ENCODE measurements at places on chromosomes 7 and 10.

DNA sequence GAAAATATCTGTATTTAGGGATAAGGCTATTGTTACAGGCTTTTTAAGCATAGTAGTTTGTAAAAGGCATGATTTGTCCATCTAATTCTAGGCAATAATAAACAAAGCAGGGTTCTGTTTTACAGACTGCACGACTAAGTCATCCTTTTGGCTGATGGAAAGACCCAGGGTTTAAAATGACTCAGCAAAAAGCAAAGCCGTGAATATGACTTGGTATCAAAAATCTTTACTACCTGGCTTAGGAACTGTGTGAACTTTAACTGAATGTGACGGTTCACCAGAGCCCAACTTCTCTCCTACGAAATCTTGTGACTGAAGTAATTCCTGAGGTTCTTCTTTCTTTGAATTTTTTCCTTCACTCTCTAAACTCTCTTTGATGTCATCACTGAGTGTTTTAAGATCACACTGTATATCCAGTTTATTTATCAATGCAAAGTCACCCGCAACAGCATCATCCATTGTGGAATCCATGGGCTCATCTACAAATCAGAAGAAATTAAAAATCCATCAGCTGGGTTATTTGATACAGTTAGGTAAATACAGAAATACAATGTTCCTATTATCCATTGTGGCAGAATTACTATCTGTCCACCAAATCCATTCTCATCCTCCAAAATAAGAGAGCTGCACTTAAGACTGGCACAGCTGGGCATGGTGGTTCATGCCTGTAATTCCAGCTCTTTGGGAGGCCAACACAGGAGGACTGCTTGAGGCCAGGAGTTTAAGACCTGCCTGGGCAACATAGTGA lies 17.0 kb downstream of the ATE1 start:
- no peak for DNase-seq

- DNase-seq = no peak
Measured at GRCh38 chr10:26491934-26492333, 53.8 kb downstream of the APBB1IP start.

GRCh38 chr10:132847856-132848255 lies 61.9 kb upstream of the NKX6-2 start:
- no peak for DNase-seq

GRCh38 chr7:96224685-96225084 lies 97.2 kb downstream of the SLC25A13 start:
- DNase-seq = no peak

GRCh38 chr10:119159332-119159731 lies 6.2 kb downstream of the SFXN4 start:
- DNase-seq = no peak

GRCh38 chr7:24966802-24967201 lies 13.2 kb downstream of the OSBPL3 start:
- no peak for DNase-seq

- DNase-seq = no peak
Measured at GRCh38 chr7:80781561-80781979, 137.3 kb downstream of the SEMA3C start.

GRCh38 chr7:96401200-96401599 lies 79.3 kb upstream of the SLC25A13 start:
- no peak for DNase-seq

DNA sequence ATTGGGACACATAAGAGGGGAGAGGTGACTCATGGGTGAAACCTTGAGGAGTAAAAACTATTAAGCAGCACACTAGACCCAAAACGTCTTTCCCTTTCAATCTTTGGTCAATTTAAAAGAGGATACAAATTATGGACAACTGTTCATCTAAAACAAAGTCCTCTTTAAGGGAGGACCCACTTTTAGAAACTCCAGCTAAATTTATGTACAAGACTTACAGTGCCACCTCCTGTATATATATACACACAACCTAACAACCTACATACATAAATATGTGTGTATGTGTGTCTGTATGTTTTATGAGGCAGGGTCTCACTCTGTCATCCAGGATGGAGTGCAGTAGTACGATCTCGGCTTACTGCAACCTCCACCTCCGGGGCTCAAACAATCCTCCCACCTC lies 18.1 kb upstream of the ZC3HAV1 start:
- DNase-seq = no peak

DNA sequence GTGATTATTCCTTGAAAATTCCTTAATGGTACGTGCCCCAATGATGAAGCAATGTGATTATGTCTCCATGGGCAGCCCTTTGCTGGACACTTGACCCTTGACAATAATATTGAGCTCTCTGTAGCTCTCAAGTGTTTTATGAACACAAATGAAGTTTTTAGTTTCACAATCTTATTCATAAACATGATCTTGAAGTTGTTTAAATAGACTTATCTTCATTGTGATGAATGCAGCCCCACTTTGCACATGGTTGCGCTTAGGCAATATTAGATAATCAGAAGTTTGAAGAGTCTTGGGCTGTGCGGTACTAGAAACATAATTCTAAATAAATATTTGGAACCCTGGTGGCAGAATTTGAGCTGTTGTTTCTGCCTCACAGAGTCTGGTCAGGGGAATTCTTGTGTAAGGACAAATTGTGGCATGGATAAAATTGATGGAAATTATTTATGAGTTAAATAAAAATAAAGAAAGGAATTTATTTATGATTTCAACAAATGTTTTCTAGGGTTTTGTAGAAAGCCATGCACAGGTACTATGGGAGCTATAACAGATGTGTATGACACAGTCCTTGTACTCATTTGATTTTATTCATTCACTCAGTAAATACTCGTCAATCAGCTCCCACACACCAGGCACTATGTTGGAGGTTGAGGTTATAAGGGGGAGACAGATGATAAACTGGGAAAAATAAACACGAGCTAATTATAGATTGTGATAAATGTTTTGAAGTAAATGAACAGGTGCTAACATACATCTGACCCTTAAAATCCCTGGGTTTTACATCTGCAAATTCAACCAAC lies 217.9 kb downstream of the GALNT17 start:
- DNase-seq = no peak

- no peak for DNase-seq
Measured at GRCh38 chr10:90193240-90193985, 492.0 kb downstream of the KIF20B start.

- no peak for DNase-seq
Measured at GRCh38 chr7:94877731-94878670, 29.4 kb upstream of the PPP1R9A start.

- no peak for DNase-seq
Measured at GRCh38 chr7:31418928-31419327, 78.4 kb upstream of the NEUROD6 start.

DNA sequence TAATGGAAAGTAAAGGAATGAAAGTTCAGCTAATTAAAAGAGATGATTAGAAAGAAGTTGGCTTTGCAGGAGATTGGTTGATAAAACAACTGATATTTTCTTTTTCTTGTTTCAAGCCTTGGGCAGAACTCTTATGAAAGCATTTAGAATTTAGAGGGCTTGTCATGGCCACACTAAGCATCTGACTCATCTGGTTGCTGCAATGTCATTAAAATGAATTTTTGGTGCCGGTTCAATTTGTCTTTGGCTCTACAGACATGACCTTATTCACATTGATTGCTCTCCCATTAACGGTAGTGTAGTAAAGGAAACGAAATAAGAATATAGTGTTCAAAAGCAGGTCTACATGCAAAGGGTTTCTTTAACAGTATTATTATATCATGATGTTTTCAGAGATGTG lies 1012.4 kb upstream of the C7orf33 start:
- no peak for DNase-seq

DNA sequence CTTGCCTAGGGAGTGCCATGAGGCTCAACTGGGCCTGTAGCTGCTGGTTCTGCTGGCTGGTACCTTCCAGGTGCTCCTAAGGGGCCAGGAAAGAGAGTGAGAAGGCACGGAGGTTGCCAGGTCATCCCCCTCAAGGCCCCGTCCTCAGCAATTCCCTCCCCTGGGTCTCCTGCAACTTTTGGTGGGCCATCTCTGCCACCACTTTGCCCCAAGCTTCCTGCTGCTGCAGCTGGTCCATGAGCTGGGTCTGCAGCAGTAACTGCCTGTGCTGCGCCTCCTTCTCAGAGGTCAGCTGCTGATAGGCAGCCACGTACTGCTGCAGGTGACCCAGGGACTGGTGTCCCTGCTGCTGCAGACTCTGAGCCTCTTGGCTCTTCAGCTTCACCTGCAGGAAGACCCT lies 17.3 kb upstream of the MTPAP start:
- no peak for DNase-seq

- DNase-seq = no peak
Measured at GRCh38 chr10:86553213-86553612, 31.6 kb upstream of the WAPL start.

- DNase-seq = no peak
Measured at GRCh38 chr7:112067200-112067599, 139.0 kb downstream of the DOCK4 start.

- no peak for DNase-seq
Measured at GRCh38 chr7:102147008-102147407, 139.7 kb upstream of the SH2B2 start.

GRCh38 chr10:11631890-11632587 lies 20.6 kb upstream of the USP6NL start:
- DNase-seq = no peak

GRCh38 chr7:20447021-20447650 lies 116.4 kb downstream of the ITGB8 start:
- DNase-seq = no peak

DNA sequence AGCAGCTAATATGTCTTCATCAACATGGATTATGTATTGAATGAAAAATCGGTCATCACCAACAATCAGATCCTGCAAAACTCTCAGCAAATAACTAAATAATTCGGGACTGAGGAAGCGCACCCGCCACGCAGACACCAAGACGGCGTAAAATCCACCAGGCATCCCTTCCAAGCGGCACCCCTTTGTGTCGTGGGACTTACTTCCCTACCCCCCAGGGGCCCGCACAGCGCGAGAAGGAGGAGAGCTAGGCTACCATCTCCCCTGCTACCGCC lies 721 bp downstream of the ARL3 start:
- DNase-seq = no peak

GRCh38 chr7:30503274-30504212 lies 1.1 kb downstream of the GGCT start:
- DNase-seq = no peak

- DNase-seq = no peak
Measured at GRCh38 chr10:74067373-74068352, 69.7 kb downstream of the VCL start.

- no peak for DNase-seq
Measured at GRCh38 chr7:157168571-157168970, 29.8 kb downstream of the UBE3C start.

GRCh38 chr10:51607463-51607835 lies 91.9 kb downstream of the CSTF2T start:
- no peak for DNase-seq

GRCh38 chr7:142177869-142178268 lies 66.4 kb downstream of the MGAM2 start:
- no peak for DNase-seq

DNA sequence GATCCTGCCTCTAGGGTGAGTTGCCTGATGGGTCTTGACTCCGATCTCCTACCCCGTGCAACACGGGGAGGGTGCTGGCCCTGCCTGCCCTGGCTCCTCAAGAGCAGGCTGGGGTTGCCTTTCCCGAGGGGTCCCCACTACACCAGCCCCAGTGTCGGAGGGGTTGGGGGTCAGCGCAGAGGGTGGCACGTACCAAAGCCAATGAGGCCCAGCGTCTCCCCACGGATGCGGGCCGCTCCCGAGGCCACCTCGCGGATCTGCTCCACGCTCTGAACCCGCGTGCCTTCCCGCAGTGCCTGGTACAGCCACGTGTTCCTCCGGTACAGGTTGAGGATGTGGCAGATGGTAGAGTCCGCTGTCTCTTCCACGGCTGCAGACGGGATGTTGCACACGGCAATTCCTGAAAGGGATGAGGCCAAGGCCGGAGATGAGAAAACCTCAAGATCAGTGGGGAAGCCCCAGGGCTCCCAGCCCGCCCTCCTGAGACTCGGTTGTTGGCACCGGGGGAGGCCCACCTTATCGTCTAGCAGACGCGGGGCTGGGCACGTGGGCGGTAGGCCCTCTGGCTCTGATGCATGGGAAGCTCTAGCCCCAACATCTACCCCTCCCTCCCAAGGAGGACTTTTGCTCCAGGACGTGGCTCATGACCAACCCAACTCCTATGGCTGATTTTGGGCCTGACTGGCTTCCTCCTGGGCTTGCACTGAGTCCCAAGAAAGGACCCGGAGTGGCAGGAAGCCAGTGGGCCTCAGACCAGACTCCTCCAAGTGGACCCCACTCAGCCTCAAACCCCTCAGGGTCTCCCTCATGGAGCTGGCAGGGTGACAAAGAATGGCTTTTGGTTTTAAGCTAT lies 56.1 kb downstream of the ZRANB1 start:
- DNase-seq = no peak

GRCh38 chr10:8365935-8366911 lies 311.7 kb downstream of the GATA3 start:
- DNase-seq = no peak

- no peak for DNase-seq
Measured at GRCh38 chr7:114977277-114977676, 55.4 kb downstream of the MDFIC start.

DNA sequence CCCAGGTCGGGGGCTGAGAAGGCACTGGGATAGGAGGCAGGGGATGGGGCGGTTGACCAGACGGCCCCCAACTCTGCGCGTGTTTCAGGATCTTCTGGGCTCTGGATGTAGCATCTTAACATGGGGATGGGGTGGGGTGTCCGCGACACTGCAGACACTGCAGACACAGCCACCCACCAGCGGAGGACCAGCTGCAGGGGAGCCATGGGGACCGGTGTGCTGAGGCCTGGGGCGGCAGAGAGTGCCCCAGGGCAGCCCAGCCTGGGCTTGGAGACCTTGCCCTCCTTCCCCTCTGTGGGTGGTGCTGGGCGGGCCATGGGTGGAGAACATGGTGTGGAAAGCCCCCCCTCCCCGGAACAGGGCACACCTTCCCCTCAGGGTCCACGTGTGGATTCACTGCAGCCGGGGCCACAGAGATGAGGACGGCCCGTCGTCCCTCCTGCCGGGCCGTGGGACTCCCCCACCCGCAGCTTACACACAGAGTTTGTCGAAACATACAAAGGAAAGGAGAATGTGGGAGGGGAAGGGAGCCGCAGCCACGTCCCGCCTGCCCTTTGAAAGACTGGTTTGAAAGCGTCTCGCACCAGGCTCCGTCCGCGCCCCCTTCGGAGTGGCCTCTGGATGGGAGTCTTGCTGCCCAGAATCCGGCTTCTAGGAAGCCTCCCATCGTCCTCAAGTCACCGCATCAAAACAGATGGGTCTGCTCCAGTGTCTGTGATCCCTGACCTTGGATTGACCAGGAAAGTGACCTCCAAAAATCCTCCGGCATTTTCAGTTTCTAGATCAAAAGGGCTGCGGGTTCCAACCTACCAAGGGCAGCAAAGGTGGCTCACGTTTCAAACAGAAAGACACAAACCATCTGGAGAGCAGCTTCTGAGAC lies 91.5 kb upstream of the TCERG1L start:
- DNase-seq = no peak

- DNase-seq = no peak
Measured at GRCh38 chr7:138625084-138625848, 75.9 kb downstream of the SVOPL start.

GRCh38 chr10:131842351-131843088 lies 58.3 kb upstream of the PPP2R2D start:
- no peak for DNase-seq

GRCh38 chr10:101693651-101693977 lies 1.4 kb downstream of the FBXW4 start:
- no peak for DNase-seq

Data from D721Med (cell line).